Karpas-422 (cell line): ENCODE measurements at places on chromosomes 3 and 15.

- DNase-seq, result no peak
Observed at GRCh38 chr3:33557829-33558228, 117.6 kb upstream of the UBP1 start.

DNA sequence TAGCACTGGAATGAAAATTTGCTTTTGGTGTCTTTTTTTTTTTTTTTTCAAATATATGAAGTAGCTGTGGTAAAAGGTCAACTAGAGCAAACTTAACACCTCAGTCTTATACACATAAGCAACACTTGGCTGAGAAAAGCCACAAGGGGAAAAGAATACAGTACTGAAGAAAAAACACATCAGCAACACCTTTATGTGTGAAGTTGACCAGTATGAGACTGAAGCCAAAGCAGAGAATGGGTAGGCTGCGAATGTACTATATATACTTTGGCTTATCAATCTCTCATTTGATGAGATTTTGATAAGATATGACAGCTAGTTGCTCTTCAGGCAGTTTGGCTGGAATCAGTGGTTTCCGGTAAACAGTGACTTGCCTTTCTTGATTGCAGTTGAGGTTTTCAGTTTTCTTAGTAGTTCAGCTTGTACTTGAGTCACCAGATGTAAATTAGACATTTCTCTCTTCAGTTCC lies 22.0 kb upstream of the ZCWPW2 start:
- no peak for DNase-seq

DNA sequence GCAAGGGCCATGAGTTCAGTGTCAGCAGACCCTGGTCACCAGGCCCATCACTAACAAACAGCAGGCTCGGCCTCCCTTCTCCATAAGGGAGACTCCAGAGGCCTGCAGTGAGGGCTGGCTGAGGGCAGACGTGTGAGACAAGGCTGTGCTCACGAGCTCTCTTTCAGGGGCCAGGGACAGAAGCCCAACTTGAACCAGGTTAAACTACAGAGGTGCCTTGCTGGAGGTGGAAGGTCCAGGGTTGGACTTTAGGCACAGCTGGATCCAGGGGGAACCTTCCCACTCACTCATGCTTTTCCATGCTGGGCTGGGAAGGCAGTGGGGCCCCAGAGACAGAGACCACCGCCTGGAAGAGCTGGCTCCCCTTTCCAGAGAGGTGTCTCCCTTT lies 19.0 kb downstream of the CFAP100 start:
- no peak for DNase-seq

DNA sequence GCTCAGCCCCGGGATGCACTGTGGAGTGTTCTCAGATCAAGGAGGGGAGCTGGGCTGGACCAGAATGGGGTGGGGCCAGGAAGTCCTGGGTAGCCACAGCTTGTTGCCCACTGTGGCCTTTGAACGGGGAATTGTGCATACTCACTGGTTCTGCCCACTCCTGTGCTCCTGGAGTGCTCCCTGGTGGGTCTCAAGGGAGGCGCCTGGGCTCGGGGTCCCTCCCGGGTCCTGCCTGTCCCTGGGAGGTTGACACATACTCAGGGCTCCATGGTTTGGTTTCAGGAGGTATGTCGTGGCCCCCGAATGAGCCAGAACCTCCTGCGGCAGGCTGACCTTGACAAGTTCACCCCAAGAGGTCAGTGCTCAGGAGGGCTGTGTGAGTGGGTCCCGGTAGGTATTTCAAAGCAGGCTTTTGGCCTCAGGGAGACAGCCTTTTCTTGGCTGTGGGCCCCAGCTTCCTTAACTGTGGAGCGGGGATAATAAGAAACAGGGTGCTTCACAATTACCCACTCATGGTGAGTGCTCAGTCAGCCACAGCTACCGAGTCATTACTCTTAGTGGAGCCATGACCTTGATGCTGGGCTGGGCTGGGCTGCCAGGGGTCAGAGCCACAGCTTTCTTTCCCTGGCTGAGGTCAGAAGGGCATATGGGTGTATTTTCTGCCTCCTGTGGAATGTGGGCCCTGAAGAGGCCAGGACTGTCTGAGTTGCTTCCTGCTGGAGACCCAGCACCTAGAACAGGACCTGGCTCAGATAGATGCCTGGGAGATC lies 7.6 kb downstream of the DNAH1 start:
- DNase-seq, result no peak

DNA sequence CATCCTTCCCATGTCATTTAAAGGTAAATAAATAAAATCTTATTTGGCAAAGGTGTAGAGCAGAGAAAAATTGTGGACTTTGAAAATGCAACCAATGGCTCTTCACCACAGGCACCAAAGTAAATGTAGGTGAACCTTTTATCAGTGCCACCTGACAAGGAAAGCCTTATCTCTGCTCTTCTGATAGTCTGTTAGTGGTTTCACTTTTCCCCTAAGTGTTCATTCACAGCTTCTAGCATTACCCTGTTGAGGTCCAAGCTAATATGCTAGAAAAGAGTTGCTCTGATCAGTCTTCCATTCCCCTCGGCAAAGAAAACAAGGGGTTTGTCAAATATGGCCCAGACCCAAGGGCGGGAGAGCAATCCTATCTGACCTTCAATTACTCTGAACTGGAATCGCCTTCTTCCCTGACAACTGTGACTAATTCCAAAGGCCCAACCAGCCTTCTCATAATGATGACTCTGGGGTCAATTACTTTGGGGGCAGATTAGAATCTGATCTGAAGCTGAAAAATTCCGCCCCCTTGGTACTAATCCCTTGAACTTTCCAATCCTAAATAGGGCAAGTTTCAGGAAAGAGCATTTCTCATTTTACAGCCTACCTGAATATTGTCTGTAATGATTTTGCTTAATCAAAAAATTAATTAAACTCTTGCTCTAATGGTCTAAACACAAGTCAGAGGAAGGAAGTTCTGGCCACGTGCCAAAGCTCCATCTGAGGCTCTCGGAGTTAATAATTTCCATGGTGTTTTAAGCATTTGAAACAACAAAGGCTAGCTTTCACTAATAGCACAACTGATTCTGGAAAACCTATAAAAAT lies 52.4 kb downstream of the SETMAR start:
- no peak for DNase-seq
